Coronary artery (tissue), 2 donors: ENCODE measurements at places on chromosomes 4 and X.

GRCh38 chr4:52646096-52646495 lies 13.0 kb downstream of the USP46 start:
- no peak for DNase-seq

DNA sequence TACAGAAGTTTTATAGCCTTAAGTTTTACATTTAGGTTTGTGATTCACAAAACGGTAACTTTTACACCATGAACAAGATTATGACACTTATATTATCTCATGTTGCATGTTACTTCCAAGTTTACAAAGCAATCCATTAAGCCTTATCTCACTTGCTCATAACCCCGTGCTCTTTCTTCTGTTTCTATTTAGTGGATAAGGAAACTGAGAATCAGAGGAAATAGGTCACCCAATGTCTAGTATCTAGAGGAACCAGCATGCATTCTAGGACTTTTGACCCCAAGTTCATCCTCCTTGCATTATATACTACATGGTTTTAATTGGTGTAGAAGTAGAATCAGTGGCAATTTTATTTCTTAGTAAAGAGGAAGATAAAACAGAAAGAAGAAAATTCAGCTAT lies 67.0 kb upstream of the ANXA3 start:
- no peak for DNase-seq

GRCh38 chrX:81377329-81377728 lies 175.4 kb downstream of the SH3BGRL start:
- no peak for DNase-seq

- DNase-seq: no peak
These were observed 1678.7 kb upstream of the PCDH10 start for GRCh38 chr4:131470360-131470759.

GRCh38 chr4:2269206-2269531 lies 7.3 kb upstream of the MXD4 start:
- DNase-seq: no peak

GRCh38 chrX:80747832-80748231 lies 61.8 kb downstream of the BRWD3 start:
- DNase-seq: no peak

GRCh38 chrX:81206476-81206875 lies 4.6 kb downstream of the SH3BGRL start:
- no peak for DNase-seq

GRCh38 chr4:154928640-154929257 lies 147.7 kb downstream of the RBM46 start:
- DNase-seq: no peak

DNA sequence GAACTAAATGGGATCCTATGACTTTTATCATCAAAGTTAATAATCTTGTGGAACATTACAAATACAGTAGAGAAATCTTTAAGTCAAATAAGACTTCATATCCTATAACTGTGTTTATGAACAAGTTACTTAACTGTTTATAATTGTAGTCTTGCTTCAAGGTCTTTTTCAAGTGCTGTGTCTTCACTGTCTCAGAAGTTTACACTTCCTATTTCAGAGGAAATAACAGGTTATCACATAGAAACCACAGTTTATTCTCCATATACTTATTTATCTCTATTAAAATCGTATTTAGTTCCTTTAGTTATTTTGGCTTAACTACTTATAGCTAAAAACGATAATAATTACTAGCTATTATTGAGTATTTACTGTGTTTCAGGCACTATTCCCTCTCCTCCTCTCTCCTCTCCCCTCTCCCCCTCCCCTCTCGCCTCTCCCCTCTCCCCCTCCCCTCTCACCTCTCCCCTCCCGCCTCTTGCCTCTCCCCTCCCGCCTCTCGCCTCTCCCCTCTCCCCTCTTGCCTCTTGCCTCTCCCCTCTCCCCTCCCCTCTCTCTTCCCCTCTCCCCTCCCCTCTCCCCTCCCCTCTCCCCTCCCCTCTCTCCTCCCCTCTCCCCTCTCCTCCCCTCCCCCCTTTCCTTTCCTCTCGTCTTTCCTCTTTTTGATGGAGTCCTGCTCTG lies 63.7 kb downstream of the RBPJ start:
- no peak for DNase-seq

DNA sequence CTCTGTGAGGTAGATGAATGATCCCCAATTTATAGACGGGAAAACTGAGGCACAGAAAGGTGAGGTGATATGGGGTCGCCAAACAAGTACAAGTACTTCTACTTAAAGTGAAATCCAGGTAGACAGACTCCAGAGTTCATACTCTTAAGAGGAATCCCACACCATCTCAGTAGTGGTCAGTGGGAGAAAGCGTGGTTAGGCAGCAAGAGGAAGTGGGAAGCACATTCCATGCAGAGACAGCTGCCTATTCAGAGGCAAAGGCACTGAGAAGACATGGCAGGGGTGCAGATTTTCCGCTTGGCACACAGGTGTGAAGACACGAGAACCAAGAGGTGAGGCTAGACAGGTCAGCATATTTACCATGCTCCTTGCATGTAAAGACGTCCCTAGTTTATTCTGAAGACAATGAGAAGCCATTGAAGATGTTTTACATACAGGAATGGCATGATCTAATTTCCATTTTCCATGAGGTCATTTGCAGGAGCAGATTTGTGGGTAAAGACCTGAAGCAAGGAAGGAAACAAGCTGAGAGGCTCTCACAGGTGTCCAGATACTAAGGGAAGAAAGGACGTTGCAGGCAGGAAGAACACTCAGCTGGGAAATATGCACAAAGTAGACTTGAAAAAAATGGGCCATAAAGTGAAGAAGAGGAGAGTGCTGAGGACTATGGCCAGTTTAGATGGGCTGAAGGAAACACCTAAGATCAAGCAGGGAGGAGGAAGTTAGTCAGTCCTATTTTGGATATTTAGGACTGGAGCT lies 17.3 kb upstream of the CLNK start:
- no peak for DNase-seq

DNA sequence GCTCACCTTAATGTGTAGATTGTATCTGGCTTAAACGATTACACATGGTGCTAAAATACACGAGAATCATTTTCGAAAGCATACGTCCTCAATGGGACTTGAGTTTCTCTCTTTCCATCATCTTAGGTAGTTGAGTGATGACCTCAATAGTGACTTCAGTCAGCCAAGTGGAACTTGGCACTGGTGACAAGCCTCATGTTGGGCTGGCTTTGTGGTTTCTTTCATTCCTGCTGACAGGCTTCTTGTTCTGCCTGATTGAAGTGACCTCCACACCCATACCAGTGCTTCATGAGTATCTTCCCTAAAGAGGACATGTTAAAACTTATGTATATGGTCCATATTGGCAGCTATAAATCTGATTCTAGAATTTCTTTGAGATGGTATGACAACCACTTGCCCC lies 159.1 kb upstream of the WDR1 start:
- no peak for DNase-seq

- no peak for DNase-seq
These were observed 52.1 kb downstream of the CT47B1 start for GRCh38 chrX:120823556-120823955.

- DNase-seq: no peak
These were observed 20.4 kb downstream of the TMEM131L start for GRCh38 chr4:153486281-153487151.

DNA sequence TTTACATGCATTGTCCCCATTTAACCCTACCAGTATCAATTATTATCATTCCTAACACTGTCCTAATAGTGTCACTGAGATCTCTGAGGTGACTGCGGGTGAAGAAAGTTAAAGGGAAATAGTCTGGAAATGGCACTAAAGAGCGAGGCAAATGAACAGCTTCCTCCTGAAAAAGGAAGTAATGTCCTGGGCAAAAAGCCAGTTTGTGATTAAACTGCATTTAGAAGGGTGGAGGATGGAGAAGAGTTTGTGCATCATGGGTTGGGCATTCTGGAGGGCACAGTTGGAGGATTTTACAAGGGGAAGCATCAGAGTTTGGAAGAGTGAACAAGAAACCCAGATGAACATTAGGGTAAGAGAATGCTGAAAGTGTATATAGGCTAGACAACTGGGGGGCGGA lies 60.5 kb upstream of the SLC25A4 start:
- DNase-seq: no peak

- no peak for DNase-seq
These were observed 45.0 kb downstream of the TMEM47 start for GRCh38 chrX:34612036-34612435.

GRCh38 chr4:144902614-144903013 lies 195.4 kb downstream of the ANAPC10 start:
- no peak for DNase-seq

- no peak for DNase-seq
These were observed 2.0 kb downstream of the C4orf51 start for GRCh38 chr4:145681956-145682355.

GRCh38 chrX:32447640-32448039 lies 763.7 kb downstream of the DMD start:
- DNase-seq: no peak

DNA sequence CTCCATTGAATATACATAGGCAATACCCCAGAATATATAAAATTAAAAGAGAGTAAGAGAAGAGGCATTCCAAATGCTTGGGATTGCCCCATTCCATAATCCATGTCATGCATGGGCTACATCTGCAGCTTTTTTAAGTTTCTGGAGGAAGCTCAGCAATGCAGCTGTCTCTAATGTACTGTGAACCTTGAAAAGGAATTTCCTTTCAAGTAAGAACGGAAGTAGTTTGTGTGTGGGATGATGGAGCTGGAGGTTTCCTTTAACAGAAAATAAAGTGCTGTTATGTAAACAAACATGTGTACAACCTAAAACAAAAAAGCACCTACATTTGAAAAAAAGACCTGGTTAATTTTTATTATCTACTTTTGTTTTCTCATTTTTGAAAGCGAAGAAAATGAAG lies 303.5 kb downstream of the BMPR1B start:
- DNase-seq: no peak

GRCh38 chr4:136281889-136282288 lies 1250.4 kb downstream of the PCDH18 start:
- no peak for DNase-seq

DNA sequence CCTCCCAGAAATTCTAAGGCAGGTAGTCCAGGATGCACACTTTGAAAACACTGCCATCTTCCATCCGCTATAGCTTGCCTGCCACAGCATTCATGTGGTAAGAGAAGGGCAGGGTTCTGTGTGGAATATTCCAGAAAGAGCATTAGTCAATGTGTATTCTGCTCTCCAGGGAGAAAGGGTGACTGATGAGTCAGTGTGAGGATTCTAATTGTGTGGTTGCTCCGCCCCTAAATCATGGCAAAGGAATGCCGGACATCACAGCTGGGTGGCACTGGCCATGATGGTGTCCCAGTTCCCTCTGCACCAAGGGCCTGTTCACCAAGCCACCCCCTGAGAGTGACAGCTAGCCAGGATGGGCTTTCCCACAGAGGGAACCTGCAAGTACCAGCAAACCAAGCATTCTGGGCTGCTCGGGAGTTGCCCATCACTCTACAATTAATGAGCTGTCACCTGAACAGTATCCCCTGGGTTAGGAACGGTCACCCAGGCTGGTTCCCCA lies 9.5 kb downstream of the IDS start:
- peak; percentile 53 for DNase-seq

GRCh38 chr4:159075531-159075932 lies 27.3 kb upstream of the RAPGEF2 start:
- no peak for DNase-seq

DNA sequence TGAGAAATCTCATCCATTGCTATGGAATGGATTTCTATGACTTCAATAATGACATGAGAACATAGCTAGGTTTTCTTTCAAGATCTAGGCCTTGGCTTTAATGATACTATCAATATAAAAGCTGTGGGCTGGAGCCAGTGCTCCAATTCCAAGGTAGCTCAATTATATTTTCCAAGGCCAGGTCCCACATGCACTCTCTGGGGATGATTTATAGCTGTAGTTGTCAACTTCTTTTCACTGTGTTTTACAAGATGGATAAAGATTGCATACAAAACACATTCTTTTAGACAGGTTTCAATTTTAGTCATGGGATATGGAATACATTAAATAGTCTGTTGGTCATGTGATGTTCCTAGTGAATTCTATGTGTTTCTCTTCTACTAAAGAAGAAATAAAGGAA lies 156.7 kb downstream of the DCAF12L1 start:
- DNase-seq: no peak

DNA sequence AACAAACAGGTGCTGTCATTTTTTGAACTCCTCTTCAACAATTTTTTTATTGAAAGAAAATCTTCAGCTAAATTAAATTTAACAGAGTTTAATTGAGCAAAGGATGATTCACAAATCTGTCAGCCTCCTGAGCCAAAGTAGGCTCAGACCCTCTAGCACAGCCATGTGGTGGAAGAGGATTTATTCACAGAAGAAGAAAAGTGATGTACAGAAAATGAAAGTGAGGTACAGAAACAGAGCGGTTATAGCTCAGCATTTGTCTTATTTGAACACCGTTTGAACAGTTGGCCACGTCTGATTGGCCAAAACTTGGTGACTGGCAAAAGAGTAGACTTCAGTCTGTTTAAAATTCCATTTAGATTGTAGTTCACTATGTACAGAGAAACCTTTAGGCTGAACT lies 217.3 kb downstream of the SPANXN1 start:
- no peak for DNase-seq

DNA sequence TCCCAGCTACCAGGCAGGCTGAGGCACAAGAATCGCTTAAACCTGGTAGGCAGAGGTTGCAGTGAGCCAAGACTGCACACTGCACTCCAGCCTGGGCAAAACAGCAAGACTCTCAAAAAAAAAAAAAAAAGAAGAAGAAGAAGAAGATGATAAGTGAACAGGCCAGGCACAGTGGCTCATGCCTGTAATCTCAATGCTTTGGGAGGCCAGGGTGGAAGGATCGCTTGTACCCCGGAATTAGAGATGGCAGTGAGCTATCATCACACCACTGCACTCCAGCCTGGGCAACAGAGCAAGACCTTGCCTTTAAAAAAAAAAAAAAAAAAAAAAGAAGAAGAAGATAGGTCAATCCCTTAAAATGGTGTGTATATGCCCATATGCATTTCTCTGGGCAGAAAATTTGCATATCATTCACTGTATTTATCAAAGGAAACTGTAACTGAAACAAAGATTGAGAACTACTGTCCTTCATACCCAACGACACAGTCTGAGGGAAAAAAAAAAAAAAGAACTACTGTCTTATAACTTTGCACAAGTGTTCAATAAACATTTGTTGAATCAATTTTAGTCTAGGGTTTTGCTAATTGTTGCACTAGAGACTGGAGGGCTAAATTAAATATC lies 2.3 kb downstream of the RFC1 start:
- no peak for DNase-seq

- DNase-seq: no peak
These were observed 110.2 kb upstream of the PRDX4 start for GRCh38 chrX:23557070-23557469.

- no peak for DNase-seq
These were observed 49.6 kb downstream of the CASP3 start for GRCh38 chr4:184599492-184600135.
